Fibroblast of skin of abdomen (primary cell): ENCODE measurements at places on chromosomes 6 and 20.

DNA sequence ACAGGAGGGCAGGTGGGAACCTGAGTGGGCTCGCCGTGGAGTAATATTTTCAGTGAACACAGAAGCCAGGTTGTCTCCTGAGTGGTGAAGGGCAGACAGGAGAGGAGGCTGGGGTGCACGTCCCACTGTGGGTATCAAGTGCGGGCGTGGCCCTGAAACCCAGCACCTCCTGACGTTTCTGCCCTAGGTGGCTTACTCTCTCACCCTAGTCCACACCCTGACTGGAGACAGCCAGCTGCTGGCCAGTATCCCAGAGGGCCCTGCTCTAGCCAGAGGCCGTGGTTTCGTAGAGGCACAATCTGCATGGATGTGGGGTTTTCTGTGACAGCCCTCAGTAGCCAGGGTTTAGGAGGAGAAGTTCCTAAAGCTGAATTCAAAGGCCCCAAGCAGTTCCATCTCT lies 86.7 kb downstream of the TRERF1 start:
- no peak for DNase-seq

DNA sequence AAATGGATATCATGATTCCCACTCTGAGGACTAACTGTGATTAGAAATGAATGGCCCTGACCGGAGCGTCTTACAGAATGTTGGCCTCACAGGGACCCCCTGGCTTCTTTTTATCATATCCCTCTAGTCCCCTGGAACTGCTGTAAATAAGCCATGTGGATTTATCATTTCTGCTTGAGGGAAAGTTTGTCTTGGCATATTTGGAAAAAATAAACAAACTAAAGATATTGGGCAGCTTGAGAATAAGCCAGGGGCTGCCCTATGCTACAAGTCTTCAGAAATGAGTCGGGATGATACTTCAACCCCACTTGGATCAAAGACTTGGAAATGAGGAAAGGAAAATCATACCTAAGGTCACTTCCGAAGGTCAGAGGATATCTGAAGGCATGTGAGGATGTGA lies 179.1 kb downstream of the THBS2 start:
- DNase-seq: peak; percentile 27

GRCh38 chr6:125255201-125255600 lies 46.6 kb downstream of the HDDC2 start:
- peak; percentile 46 for DNase-seq

GRCh38 chr6:113137426-113137825 lies 719.7 kb upstream of the MARCKS start:
- DNase-seq: peak; percentile 54

DNA sequence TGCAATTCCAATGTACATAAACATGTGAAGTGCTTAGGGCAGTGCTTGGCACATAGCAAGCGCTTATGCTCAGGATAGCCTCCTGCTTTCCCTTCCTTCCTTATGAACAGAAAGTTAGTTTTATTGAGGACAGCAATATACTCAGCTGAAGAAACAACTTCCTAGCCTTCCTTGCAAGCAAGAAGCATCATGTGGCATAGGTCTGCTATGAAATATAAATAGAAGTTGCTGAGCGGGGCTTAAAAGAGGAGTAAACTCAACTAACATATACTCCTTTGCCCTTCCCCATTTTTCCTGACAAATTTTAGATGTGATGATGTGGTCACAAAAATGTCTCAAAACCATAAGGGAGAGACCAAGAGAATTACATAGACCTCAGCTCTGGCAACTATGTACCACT lies 98.9 kb downstream of the KIF16B start:
- no peak for DNase-seq

DNA sequence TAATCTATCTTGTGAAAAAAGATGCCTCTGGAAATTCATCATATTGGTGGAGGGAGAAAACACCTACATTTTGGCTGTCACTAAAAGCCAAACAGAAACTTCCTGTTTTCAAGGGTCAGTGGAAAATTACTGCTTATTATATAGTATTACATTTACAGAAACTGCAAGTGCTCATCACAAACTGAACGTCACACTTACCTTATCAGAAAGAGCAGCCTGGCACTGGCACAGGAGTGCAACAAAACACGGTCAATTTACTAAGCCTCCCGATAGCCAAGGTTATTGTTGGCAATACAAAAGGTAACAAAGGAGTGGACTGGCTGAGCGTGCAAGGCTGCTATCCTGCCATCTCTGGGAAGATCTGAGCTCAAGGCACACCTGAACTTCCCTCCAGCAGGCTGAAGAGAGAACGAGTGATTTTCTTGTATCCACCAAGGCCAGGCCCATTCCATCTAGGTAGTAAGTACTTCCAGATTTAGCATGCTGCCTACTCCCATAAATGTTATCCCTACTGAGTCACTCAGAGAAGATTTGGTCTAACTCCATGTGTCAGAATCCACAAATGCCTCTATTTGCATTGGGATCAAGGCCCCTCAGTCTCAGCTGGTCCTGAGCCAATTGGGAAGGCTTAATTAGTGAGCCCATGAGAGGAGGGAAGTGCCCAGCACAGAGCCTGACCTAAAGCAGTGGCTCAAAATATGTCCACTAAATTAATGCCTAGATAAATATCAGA lies 399.8 kb downstream of the BTBD9 start:
- peak; percentile 82 for DNase-seq

GRCh38 chr6:80537118-80537972 lies 430.9 kb downstream of the BCKDHB start:
- DNase-seq: no peak

DNA sequence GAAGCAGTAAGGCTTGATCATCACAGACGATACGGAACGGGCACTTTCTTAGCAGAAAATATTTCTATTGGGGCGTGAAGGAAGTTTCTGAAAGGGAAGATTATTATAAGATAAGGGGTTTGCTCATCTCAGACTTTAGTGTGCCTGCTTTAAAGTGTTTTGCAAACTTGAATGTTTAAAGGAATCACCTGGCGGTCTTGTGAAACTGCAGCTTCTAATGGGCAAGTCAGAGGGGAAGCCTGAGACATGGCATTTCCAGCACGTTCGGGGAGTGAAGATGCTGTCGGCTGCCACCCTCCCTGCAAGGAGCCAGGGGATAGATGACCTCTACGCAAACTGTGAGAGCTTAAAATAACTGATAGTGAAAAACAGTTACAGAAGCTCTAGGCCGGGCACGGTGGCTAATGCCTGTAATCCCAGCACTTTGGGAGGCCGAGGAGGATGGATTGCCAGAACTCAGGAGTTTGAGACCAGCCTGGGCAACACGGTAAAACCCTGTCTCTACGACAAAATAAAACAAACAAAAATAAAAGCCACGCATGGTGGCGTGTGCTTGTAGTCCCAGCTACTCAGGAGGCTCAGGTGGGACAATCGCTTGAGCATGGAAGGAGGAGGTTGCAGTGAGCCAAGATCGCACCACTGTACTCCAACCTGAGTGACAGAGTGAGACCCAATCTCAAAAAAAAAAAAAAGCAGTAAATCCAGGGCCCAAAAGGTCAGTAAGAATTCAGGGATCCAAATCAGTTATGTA lies 2.3 kb upstream of the KIF16B start:
- DNase-seq: no peak

GRCh38 chr6:33854572-33855030 lies 50.8 kb upstream of the MLN start:
- DNase-seq: peak; percentile 28

- peak; percentile 27 for DNase-seq
Observed at GRCh38 chr6:12911427-12911826, 194.9 kb downstream of the PHACTR1 start.

DNA sequence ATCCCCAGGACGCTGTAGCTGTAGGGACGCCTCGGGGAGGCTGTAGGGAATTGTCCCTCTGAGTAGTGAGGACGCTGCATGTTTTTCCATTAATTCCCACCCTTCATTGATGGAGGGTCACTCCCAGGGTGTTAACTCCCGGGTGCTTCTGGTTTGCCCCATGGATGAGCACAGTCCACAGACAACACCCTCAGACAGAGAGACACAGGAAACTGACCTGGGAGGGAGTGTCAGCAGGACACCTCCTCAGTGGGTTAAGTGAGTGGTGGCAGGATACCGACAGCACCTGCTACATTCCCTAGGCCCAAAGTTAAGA lies 53.5 kb downstream of the LINC00237 start:
- no peak for DNase-seq

GRCh38 chr6:42193491-42193894 lies 1.3 kb downstream of the GUCA1B start:
- no peak for DNase-seq

DNA sequence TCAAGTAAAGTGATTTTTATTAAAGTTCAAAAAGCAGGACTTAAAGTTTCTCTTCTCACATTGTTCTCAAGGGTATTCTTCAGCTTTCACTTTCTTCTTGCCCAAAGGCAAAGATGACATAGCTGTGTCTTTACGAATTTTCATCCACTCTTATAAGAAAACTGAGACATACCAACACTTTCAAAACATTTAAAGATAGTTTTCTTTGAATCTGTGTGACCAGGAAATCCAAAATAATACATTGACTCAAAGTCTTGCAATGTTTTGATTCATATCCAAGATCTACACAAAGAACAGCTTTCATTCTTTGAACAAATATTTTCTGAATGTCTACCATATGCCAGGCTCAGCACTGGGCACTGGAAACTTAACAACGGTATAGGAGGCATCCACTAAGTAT lies 117.9 kb downstream of the SIM1 start:
- peak; percentile 75 for DNase-seq

DNA sequence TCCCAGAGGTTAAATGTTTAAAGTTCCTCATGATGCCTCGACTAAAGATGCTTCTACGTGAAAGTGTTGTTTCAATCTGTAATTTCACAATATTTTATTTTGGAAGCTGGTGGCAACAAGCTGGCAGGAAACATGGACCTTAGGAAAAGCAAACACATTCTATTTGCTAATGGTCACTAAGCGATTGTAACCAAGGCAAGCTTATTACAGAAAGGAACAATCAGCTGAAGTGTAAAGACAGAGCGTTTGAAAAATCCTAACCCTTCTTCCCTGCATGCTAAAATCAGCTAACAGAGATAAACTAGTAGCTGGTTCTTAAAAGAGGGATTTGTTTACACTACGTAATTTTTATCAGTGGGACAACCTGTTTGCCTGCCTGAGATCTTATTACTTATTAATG lies 50.0 kb downstream of the IL20RA start:
- no peak for DNase-seq

- DNase-seq: no peak
Observed at GRCh38 chr6:142738035-142738396, 207.0 kb downstream of the HIVEP2 start.

- DNase-seq: no peak
Observed at GRCh38 chr6:10542213-10542612, 21.1 kb downstream of the GCNT2 start.

DNA sequence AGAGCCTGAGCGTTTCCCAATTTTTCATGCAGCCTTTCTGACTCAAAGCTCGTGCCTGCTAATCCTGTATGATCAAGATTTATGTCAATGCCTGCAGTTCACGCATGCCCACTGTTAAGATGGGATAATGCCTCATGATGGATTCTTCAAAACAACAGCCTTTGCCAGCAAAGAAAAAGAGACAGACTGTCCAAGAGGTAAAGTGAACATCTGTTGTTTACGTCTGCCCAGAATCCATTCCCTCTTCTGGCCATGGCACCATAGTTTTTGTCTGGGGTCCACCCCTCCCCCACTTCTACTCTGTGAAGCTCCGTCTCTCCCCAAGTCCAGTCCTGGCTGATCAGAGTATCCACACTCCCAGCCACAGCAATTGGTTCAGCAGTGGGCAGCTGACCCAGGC lies 91.9 kb upstream of the EYA2 start:
- DNase-seq: no peak

DNA sequence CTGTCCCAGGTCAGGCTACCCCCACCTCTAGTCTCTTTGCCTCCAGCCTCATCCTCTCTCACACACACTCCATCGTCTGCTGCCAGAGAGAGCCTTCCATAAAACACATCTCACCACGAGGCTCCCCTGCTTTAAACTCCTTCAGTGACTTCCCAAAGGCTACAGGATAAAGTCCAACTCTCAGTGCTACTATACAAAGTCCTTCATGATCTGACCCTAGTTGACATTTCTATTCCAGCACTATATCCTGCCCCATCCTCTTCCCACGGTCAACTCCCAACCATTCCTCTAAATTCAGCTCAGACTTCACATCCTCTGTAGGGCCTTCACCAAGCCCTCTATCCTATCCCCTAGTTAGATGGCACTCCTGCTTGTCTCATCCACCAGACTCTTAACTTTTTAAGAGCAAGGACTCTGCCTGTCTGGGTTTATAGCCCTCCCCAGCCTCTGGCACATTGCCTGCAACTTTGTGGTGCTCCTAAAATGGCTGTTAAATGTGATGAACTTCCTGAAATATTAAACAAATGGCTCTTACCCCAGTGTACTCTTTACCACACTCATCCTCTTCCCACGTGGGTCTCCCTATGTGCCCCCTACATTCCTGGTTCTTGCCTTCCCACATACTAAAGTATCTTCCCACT lies 36.1 kb downstream of the KIF16B start:
- DNase-seq: no peak

DNA sequence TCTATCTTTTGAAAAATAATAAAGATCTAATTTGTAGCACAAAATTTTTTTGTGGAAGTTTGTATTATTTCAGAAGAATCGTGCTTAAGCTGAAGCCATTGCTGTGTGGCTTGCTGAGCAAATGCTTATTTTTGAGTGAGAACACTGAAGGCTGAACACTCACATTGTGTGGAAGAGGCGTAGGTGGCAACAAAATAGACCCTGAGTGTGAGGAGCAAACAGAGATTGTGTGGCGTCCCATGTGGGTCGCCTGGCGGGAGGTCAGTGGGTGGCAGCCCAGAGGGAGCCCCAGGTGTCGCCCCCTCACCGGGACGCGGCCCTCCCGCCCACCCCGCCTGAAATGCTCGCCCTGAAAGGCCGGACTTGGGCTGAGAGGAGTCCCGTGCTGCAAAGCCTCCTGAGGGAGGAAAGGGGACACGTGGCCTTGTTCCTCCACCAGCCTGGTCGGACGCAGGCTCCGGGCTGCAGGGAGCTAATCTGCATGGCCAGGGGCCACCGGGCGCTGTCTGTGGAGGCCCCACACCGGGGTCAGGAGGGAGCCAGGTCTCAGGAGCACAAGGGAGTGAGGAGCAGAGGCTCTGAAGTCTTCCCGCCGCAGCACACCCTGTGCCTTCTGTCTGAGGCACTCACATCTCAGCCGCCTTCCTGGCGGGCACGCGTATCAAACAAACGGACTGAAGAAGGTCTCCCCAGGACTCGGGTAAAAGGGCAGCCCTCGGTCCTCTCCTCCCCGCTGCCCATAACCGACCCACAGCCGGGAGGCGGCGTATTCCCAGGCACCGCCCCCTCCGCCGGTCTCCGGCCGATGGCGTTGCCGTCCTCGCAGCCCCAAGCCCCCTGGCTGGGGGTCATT lies 15.9 kb downstream of the DDO start:
- no peak for DNase-seq
